IMR-90 (cell line): ENCODE measurements at places on chromosomes 11 and 22. TPM values are rescaled to one million over a fixed set of nuclear protein-coding genes. Genes with fewer than 3 reads are reported as not detected.

The C22orf15 gene
- 1.7 and 2.3 TPM in 2 replicates for total RNA-seq

- no peak for DNase-seq
These were observed 15.2 kb downstream of the KIF18A start for GRCh38 chr11:28092786-28093185.

The RASL10A gene
- not detected in 2 replicates for total RNA-seq

GRCh38 chr11:61569701-61570100 is 11.2 kb downstream of the SYT7 start:
- DNase-seq, result no peak

The MMP27 gene
- total RNA-seq, result not detected in 2 replicates

The CCDC87 gene
- under 0.01 and 0.18 TPM in 2 replicates for total RNA-seq

The SOX6 gene
- total RNA-seq, result 7.7 and 12.5 TPM in 2 replicates

The BAIAP2L2 gene
- total RNA-seq, result 0.18 and 0.28 TPM in 2 replicates

GRCh38 chr11:117044287-117045035 is 53.8 kb downstream of the SIK3 start:
- no peak for DNase-seq

DNA sequence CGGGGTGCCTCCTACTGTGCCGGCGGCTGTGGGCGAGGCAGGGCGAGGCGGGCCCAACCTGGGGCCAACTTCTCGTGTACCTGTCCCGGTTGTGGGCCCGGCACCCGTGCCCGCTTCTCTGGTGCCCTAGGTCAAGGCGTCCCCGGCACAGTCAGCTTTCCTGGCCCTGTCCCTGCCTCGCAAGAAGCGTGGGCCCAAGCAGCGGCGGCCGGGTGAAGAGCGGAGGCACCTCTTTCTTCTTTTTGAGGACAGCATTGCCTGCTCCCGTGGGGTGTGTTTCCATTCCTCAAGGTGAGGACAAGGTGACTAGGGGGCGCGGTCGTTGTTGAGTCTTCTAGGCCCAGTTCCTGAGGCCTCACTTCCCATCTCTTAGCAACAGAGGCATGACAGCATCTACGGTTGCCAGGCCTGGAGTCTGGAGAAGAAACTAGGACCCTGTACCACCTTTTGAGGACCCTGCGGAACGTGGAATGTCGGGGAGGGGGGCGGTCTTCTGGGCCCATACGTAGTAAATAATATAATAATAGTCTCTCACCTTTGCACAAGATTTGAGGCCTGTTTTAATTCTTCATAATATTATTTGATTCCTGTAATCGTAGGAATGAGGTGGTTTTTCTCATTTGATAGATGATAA is 418 bp downstream of the ACO2 start:
- no peak for DNase-seq

The CCDC15 gene
- 2.0 and 2.5 TPM in 2 replicates for total RNA-seq

The TMEM191C gene
- 0.28 and 0.36 TPM in 2 replicates for total RNA-seq

DNA sequence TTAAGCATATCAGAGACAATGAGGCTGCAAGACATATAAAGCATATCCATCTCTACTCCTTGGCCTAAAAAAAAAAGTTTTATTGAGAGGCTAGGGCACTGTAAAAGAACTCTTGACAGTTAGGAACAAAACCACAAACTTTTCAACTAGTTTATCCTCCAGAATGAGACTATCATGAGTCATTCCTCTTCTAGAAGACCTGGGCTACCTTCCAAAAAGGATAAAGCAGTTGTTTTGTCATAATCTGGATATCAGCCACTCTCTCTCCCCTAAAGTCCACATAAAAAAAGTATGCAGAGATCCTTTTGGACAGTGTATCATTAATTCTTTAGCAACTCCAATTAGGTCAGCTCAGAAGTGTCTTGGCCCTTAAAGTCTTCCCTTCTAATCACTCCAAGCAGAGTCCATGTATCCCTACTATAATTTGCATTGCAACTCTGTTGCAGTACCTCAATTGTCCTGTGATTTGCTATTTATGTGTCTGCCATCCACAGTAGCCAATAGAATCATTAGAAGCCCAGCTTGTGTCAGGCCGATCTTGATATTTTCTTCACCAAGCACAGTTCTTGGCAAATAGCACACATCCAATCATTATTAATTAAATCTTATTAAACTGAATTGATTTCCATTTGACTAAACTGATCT is 10.4 kb downstream of the OR51T1 start:
- peak; percentile 93 for DNase-seq

DNA sequence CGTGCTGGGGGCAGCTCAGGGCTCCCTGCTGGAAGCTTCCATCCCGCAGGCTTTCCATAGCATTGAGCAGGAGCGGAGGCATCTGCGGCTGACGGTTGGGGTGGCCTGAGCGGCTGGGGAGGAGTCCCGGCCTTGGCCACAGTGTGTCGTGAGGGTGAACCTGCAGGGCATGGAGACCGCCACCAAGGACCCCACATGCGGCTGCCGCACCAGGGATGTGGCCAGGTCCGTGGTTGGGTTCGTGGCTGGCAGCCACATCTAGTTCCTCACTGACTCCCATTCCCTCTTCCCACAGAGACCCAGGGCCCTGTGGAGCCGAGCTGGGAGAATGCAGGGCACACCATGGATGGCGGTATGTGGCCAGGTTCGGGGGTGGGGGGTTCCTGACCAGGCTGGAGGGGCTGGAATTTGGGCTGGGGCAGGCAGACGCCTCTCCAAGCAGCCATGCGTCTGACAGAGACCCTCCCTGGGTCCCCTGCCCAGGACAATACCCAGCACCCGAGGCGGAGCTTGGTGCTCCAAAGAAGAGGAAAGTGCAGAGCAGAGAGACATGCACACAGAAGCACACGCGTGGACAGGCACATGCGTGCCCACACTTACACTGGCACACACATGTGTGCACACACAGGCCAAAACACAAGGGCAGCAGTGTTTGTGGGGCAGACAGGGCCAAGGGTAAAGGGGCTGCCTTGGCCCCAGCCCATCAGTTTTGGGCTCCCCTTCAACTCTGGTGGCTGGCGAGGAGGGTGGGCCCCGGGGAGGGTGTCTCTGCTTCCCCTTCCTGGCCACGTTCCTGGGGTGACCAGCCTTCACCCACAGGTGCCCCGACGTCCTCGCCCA is 2.7 kb downstream of the MUC5B start:
- DNase-seq, result no peak

DNA sequence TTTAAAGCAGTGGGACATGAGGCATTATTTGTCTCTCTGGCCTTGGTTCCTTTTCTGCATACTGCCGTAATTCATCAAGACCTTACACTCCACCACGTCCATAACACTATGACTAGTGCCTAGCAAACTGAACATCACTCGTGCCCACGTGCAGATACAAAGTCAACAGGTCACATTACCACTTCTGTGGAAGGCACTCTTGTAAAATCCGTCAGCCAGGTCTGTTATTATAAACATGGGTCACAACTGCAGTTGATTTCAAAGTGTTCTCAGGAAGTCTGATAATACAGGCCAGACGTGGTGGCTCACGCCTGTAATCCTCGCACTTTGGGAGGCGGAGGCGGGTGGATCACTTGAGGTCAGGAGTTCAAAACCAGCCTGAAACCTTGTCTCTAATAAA is 14.1 kb downstream of the VSIG10L2 start:
- DNase-seq, result no peak

DNA sequence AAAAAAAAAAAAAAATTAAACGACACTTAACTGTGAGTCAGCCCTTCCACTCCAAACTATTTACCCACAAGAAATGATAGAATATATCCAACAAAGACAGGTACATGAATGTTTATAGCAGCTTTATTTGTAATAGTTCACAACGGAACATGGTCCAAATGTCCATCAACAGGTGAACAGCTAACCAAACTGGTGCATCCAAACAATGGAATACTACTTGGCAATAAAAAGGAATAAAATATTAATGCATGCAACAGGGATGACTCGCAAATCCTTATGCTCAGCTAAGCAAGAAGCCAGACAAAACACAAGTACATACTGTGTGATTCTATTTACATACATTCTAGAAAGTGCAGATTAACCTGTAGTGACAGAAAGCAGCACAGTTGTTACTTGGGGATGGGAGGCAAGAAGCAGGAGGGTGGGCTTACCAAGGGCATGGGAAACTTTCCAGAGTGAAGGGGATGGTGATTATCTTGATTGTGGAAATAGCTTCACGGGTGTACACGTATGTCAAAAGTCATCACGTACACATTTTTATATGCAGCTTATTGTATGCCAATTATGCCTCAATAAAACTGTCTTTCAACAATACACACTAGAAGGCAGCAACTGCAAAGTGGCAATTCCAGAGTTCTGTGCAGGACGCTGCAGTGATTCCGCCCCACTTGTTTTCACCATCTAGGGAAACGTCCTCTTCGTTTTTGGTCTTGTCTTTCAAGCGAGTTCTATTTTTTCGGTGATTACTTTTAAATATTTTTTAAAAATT is 6.7 kb upstream of the SF1 start:
- DNase-seq, result no peak

DNA sequence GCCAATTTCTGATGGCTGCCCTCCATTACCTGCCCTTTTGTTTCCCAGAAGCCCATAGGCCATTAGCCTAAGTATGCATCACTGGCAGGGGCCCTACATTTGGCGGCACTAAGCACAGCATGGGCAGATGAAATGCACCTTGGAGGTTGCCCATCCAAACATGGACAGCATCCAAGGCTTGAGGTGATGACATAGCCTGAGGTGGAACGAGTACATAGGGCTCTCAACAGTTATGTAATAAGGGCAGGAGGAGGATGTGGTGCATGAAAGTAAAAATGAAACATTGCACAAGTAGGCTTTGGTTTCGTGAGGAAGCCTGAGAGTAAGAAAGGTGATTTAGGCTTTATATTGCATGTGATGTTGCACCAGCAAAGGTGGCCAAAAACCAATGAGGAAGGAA is 148.1 kb downstream of the FAM76B start:
- no peak for DNase-seq

The LRRC75B gene
- total RNA-seq, result 1.4 and 1.6 TPM in 2 replicates

The CARNS1 gene
- total RNA-seq, result under 0.01 TPM in 2 replicates

- peak; percentile 99 for DNase-seq
These were observed 18.8 kb downstream of the SNX19 start for GRCh38 chr11:130897262-130898182.

The OTOG gene
- not detected in 2 replicates for total RNA-seq

The GLB1L3 gene
- not detected in 2 replicates for total RNA-seq

DNA sequence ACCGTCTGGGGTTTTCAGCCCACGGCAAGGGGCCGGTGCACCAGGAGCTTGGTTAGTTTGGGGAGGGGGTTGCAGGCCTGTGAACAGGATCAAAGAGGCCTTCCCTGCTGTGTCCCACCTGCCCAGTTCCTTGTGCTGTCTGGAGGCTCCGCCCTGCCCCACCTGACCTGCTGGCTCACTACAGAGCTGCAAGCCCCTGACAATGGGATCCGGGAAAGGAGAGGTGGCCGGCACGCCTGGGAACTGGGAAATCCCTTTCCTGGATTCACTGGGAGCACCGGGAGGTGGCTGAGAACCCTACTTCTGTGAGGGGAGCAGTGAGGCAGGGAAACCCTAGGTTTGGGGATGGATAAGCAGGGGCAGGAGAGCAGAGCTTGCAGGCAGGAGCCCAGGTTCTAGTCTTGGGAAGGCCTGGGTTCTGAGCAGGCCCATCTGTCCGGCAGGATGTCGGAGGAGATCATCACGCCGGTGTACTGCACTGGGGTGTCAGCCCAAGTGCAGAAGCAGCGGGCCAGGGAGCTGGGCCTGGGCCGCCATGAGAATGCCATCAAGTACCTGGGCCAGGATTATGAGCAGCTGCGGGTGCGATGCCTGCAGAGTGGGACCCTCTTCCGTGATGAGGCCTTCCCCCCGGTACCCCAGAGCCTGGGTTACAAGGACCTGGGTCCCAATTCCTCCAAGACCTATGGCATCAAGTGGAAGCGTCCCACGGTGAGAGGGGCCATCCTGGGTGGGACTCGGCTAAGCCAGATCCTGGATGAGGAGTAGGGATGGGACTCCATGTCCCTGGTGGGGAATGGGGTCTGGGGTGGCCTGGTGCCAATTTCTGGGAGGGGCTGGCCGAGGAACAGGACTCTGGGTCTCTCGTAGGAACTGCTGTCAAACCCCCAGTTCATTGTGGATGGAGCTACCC is 786 bp downstream of the CAPN1 start:
- DNase-seq, result no peak

GRCh38 chr22:22745225-22746060 is 101.0 kb downstream of the GGTLC2 start:
- DNase-seq, result peak; percentile 19

- DNase-seq, result no peak
These were observed 172.6 kb upstream of the SEZ6L start for GRCh38 chr22:25996669-25997068.

DNA sequence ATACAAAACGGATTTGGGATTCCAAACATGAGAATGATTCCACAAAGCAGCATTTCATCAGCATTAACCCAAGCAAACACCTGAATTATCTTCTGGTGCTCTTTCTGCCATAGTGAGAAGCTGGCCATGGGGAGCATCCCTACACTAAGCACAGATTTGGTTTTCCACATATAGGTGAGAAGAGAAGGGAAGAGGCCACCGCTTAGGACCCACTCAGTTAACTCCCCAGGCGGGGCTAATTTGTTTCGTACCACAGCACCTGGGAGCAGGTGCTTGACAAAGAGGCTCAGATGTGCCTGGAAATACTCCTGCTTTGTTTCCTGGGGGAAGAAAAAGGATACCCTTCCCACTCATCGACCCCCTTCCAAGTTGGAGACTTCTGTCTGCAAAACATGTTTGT is 64.2 kb downstream of the RAB30 start:
- no peak for DNase-seq

DNA sequence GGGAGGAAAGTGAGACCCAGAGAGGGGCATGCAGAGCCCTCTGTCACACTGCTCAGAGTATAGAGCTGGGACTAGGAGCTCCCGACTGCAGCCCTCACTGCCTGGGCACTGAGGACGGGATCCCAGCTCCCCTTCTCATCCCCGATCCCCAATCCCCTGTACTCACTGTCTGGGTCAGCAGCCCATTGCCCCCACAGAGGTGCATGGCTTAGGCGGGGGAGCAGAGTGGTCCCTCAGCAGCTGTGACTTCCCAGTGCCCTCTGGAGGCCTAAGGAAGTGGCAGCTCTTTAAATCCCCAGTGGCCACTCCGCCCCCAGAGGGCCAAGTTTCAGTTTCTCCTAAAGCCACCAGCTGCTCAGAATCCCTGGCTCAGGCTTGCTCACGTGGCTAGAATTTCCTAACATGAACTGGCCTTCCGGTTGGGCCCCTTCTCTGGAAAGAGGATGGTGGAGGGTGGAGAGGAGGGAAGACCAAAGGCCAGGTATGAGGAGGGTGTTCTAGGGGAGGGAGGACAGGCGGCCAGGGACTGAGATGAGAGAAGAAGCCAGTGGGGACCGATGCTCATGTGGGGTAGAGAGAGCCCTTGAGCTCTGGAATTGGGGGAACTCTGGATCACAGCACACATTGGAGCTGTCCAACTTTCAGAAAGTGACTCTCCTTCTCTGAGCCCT is at the start of gene BATF2:
BATF2 (minus strand) TSS at position 262 of the 671 bp plus-strand sequence; CDS start at position 205, 57 bp downstream.
- peak; percentile 83 for DNase-seq

DNA sequence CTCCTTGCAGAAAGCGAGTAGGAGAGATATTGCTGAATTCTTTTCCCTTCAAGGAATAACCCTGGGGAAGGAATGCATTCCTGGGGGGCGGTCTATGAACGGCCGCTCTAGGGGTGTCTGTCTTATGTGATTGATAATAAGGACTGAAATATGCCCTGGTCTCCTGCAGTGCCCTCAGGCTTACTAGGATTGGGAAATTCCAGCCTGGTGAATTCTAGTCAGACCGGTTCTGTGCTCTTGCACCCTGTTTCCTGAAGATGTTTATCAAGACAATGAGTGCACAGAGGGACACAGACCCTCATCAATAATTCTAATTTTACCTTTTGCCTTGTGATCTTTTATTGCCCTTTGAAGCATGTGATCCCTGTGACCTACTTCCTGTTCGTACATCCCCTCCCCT is 140.7 kb downstream of the LUZP2 start:
- DNase-seq, result no peak
